Thoracic aorta (tissue), 2 donors: ENCODE measurements at places on chromosomes 1 and 21. TPM values are rescaled to one million over a fixed set of nuclear protein-coding genes. Genes with fewer than 3 reads are reported as not detected.

- no peak for DNase-seq
These were observed 165.0 kb upstream of the GORAB start for GRCh38 chr1:170366980-170367379.

- DNase-seq: no peak
These were observed 4.1 kb downstream of the AXDND1 start for GRCh38 chr1:179369751-179370341.

GRCh38 chr1:18241891-18242290 is 134.3 kb downstream of the IGSF21 start:
- DNase-seq: no peak

Gene PRR9
- total RNA-seq: not detected

Gene SELL
- total RNA-seq: 4.2 TPM

- DNase-seq: no peak
These were observed 36.3 kb upstream of the IL10 start for GRCh38 chr1:206808615-206809014.

- no peak for DNase-seq
These were observed 11.6 kb downstream of the KCNK1 start for GRCh38 chr1:233625510-233625981.

DNA sequence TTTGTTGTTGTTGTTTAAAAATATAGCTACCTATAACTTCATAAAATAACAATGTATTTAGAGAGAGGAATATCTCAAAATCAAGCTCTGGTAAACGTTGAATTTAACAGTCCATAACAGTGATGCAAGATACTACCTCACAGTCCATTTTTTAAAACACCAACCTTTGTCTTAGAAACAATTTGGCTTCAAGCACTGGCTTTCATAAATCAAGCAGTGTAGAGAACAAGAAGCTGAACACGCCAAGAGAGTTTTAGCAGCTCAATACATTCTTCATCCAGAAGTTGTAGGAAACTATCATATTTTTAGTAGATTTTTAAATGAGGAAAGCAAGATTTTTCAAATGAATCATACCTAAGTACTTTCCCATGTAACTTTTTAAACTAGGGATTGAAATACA is 334.3 kb upstream of the ADAMTS5 start:
- no peak for DNase-seq

- DNase-seq: no peak
These were observed 67.6 kb downstream of the GIPC2 start for GRCh38 chr1:78113156-78113916.

Gene CELA2B
- not detected for total RNA-seq

Gene COL8A2
- total RNA-seq: 126 TPM

Gene PRDM16
- total RNA-seq: 68.9 TPM

Gene DNAJC28
- 0.42 TPM for total RNA-seq

- no peak for DNase-seq
These were observed 40.5 kb upstream of the SLC35F3 start for GRCh38 chr1:233863901-233864545.

- DNase-seq: no peak
These were observed 308.5 kb downstream of the NTNG1 start for GRCh38 chr1:107449326-107449725.

GRCh38 chr1:21762022-21762404 is 20.9 kb downstream of the USP48 start:
- no peak for DNase-seq

DNA sequence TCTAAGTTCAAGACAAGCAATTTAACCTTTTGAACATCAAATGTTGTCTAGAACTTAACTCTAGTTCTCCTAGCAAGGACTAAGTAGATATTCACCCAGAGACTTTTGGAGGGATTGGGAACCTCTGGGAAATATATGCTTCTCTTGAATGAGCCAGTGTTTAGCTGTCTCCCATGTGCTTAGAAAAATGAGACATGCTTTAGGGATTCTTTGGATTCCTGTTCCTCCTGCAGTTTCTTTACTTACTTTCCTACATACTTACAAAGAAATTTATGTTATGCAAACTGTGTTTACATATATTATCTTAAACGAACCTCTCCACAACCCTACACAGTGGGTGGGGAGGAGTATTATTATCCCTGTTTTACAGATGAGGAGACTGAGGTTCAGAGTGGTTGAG is 39.2 kb downstream of the RNASEL start:
- no peak for DNase-seq

DNA sequence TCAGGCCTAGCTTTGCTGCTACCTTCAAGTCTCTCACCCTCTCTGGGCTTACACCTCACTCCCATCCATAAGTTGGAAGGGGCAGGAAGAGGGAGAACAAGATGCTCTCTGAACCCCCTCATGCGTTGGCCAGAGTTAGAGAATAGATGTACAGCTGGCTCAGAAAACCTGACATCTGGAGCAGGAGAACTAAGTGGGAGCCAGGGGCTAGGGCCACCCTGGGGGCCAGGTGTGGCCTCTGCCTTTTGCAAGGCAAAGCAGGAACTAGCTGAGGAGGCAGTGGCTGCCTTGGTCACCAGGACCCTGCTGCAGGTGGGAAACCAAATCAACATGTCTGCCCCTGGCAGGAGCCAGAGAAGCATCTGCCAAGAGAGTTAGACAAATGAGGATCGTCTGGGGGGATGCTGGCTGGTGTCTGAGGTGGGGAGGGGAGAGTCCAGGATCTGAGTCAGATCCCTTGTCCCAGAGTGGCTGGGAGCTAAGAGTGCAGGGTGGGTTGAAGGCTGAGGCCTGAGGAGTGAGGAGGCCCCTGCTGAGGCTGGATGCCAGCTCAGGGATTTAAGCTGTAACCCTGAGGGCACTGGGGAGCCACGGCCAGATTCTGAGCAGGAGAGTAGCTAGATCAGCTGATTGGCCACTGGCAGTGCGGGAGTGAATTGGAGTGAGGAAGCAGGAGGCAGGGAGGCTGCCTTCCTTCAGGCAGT is 115.0 kb downstream of the EPHB2 start:
- no peak for DNase-seq
